ENCODE measurements at places on chromosomes 16 and 17.

DNA sequence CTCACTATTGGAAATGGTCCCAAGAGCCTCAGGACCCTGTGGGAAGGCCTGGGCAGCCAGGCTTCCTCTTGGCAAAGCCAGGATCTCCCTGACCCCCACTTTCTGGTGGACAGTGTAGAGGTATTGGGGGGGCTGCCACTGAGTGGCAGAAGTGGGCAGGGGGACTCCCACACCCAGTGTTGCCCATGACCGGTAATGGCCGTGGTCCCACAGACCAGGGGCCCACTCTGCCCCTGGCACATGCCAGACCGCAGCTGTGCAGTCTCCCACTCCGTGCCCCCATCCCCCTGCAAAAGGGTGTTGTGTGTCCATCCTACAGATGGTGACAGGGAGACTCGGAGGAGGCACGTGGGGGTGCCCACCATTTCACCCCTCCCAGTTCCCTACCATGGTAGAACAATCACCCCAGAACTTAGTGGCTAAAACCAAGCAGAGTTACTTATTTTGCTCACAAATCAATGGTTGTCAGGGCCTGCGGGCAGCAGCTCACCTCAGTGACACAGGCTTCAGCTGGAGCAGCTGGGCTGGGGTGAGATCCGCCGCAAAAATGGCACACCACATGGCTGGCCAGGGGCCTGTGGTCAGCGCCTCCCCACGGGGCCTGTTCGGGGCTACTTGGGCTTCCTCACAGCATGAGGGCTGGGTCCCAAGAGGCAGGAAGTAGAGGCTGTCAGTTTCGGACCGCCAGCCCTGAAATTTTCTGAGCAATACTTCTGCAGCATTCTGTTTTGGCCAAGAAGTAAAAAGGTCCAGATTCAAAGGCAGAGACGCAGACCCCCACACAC lies 59.0 kb upstream of the ZNF469 start:
- no peak for DNase-seq

DNA sequence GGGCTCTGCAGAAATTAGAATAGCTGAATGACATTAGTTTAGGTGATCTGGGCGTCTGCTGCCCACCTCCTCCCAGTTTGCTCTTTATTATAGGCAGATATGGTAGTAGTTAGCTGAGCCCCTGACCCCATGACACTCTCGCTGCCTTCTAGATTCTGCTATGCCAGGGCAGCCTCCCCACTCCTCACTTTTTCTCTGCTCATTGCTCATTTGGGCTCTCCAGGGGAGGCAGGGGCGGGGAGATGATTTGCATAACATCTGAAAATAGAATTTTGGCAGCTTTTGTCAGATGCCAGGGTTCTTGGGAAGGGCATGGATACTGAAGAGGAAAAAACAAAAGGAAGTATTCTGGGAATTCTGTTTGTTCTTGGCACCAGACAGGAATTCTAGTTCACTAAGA lies 78.0 kb upstream of the GAS7 start:
- DNase-seq = no peak

- no peak for DNase-seq
Observed at GRCh38 chr17:61551255-61551742, 39.7 kb downstream of the NACA2 start.

DNA sequence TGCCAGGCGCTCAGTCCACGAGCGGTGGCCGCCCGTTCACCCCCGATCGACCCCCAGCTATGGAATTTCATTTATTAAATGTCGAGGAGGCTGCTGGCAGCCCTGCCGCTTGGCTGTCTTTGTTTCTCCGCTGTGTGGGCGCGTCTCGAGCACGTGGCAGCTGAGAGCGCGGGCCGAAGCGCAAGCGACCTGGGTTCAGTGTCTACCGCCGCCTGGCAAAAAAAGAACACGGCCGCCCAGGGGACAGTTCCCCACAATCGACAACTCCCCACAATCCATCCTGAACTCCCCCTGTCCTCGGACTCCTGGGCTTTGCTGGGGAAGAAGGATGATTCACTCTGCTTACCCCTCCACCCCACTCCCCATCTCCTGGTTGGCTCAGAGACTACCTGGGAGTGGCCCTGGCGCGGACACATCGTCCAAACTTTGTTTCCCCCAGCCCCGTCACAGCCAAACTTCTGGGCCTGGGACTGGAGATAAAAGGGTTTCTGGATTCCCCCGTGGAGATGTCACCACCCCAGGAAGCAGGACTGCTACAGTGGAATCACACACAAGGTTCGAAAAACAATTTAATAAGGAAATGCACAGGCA lies 1.7 kb upstream of the ANKRD13B start:
- no peak for DNase-seq

- DNase-seq = no peak
Observed at GRCh38 chr17:80446645-80447405, 29.6 kb downstream of the NPTX1 start.

DNA sequence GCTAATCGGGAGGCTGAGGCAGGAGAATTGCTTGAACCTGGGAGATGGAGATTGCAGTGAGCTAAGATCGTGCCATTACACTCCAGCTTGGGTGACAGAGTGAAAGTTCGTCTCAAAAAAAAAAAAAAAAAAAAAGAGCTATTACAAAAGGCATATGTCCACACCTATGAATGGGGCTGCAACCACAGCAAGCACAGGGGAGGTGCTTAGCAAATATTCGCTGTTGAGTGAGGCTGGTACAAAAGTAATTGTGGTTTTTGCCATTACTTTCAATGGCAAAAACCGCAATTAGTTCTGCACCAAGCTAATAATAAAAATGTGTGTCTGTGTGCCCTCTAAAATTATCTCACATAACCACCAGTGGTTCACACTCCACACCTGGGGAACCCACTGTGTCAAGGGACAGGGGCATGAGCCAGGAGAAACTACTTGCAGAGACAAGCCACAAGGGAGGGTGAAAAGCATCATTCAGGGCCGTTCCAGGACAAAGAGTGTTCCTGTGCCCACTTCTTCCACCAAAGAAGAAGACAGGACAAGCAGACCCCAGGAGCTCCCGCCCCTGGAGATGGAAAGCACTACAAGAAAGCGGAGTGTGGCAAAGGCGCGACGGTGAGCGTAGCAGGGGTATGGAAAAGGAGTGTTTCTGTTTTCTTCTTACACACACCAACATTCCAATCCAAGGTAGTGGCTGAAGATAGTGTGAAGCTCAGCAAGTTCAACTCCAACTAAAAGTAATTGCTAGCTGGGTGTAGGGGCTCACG lies 84.4 kb upstream of the CNEP1R1 start:
- DNase-seq = no peak

DNA sequence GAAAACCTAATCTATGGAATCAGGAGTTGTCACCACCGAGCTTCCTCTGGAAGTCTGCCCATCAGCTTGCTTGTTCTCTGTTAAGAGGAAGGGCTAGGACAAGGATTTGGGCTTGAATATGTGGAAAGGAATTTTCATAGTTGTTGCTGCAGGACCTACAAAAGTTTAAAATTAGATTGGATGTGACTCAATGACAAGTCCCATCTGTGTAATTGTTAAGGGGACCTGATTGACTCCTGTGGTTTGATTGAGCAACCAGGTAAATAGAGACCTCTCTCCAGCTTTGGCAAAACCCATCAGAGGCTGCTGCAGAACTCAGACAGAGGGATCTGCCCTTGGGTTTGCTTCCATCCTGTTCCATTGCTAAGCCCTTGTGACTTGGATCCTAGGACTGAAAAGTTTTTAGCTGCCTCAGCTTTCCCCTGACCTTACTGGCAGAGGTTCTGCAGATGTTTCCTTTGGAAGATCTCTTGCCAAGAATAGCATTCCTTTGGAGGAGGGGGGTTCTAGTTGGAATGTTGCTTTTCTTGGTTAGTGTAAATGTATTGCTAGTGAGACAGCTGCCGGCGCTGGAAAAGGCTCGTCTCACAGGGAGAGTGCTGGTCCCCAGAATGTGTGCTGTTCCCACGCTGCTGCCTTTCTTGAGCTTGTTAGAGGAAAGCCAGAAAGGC lies 50.0 kb downstream of the SF3B3 start:
- no peak for DNase-seq

- no peak for DNase-seq
Observed at GRCh38 chr17:57400648-57401047, 144.3 kb downstream of the MSI2 start.

- no peak for DNase-seq
Observed at GRCh38 chr16:9061358-9061813, 30.1 kb upstream of the HAPSTR1 start.

GRCh38 chr16:69880640-69881133 lies 70.4 kb upstream of the CLEC18A start:
- DNase-seq = no peak

DNA sequence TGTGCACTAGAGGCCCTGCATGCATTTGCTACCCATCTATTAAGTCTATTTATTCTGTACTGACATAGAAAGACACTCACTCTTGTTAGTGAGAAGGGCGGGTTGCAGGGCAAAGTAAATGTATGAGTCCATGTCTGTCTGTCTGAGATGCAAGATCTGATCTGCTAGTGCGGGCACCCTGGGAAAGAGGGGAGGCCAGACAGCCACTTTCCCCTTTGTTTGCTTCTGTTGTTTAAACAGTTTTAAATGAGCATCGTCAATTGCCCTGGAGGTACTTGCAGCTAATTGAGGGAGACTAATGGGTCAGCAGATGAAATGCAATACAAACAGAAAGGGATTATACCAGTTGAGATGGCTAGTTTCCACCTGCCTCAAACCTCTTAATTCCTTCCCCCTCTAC lies 24.9 kb downstream of the SCNN1G start:
- DNase-seq = no peak

GRCh38 chr17:76674600-76674999 lies 31.0 kb upstream of the ST6GALNAC1 start:
- DNase-seq = no peak

DNA sequence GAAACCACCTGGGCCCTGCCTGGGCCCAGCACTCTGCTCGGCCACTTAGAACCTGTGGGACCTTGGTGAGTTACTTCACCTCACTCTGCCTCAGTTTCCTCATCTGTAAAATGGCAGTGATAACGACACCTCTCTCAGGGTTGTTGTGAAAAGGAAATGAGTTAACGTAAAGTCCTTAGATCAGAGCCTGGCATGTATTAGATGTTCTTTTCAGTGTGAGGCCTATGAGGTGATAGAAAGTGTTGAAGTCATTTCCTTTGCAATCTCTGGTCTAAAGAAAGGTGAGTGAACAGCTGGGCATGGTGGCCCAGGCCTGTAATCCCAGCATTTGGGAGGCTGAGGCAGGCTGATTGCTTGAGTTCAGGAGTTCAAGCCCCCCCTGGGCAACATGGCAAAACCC lies 51.7 kb upstream of the LGALS9 start:
- DNase-seq = no peak

- no peak for DNase-seq
Observed at GRCh38 chr17:61335105-61335844, 64.4 kb upstream of the TBX2 start.

DNA sequence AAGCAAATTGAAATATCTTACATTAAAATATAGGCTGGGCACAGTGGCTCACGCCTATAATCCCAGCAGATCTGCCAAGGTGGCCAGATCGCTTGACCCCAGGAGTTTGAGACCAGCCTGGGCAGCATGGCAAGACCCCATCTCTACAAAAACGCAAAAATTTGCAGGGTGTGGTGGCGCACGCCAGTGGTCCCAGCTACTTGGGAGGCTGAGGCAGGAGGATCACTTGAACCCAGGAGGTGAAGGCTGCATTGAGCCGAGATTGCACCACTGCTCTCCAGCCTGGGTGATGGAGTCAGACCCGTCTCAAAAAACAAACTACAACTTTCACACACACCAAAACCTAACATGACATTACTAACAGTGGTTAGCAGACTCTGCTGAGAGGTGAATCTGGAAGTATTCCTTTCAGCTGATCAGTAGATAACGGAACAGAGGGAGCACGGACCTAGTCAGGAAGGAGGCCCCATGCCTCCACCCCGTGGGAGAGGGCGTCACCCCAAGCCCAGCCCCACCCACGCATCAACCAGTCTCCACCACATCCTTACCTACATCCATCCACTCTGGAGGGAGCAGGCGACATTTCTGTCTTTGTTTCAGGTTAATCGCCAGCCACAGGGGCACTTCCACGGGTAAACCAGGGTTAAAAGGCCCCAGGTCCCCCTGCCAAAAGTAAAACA lies 1.7 kb downstream of the GINS2 start:
- DNase-seq = no peak

DNA sequence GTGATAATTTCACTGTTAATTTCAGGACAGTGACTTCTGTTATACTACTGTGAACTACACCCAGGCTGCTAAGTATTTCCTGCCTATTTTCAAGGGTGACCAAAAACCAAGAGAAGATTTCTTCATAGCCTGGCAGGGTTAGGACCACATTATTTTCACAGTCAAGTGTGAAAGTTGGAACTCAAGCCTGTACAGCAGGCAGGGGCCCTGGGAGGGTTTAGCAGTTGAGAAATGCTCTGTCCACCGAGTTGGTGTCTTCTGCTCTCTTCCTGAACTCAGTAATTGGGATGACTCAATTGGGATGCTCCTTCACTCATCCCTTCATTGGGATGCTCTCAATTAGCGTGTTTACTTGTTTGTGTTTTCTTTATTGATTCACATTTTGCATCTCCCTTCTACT lies 347.3 kb upstream of the CDH11 start:
- DNase-seq = no peak

- no peak for DNase-seq
Observed at GRCh38 chr16:3988824-3989223, 108.3 kb upstream of the CREBBP start.

DNA sequence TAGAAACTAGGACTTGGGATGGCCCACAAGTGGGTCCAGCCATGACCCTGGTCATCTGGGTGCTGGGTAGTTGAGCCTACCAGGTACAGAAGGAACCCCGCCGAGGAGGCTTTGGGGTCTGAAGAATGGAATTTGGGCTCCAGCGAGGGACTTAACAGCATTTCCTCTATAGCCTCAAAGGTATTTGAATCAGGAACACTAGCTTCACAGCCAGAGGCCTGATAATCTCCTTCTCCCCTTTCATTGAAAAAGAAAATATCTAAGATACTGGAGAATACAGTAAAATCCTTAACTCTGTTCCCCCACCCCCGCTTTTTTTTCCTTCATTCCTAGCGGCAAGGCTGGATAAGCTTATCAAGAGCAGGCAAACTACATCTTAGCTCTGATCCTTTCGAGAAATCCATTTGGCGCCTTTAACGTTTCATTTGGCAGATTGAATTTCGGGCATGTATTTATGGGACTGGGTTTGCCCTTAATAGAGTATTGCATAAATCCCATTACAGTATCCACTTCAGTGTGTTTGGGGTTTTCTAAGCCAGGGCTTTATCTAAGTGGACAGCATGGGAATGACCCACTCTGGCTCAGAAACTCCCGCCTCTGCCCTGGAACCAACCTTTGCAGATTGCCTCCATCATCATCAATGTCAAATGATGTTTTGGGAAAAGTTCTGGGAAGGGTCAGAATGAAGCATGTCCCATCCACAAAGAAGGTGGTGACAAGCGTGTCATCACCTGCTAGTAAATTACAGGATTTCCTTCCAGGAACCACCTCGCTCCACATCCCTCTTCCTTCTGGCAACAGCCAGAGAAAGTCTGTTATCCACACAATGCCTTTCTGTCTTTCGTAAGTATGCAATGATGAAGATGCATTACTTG lies 36.9 kb downstream of the XYLT1 start:
- DNase-seq = no peak

- no peak for DNase-seq
Observed at GRCh38 chr17:20967776-20968175, 75.0 kb downstream of the USP22 start.
